Umbilical cord (tissue), 2 donors: ENCODE measurements at places on chromosomes 5 and 9. TPM values are rescaled to one million over a fixed set of nuclear protein-coding genes. Genes with fewer than 3 reads are reported as not detected.
A peak's percentile ranks its signal among the peaks of the same experiment; 100 is the strongest.

SLC1A3 gene
- 22.9 TPM for total RNA-seq

TAF11L10 gene
- 16.4 TPM for total RNA-seq

CEP120 gene
- 34.7 TPM for total RNA-seq

- no peak for DNase-seq
Measured at GRCh38 chr9:92527291-92527828, 8.4 kb downstream of the ECM2 start.

- no peak for DNase-seq
Measured at GRCh38 chr9:82721593-82721992, 341.3 kb downstream of the RASEF start.

DNA sequence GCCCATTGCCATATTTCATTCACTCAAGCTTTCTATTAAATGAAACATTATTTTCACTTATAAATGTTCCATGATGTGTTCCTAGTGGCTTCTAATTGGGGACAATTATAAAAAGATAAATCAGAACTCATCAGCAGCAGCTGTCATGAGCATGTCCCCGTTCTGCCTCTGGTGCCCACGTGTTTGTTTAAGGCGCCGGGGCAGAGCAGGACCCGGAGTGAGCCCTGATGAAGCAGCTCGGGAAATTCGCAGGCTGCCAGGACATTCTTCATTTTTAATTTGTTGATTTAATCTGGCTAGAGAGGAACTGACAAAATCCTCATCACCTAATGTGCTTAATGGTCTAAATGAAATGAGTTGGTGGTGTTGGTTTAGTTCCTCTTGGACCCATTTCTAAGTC, 475.0 kb downstream of the CTNND2 start:
- no peak for DNase-seq

GRCh38 chr9:72217306-72217842, 68.1 kb downstream of the GDA start:
- no peak for DNase-seq

- no peak for DNase-seq
Measured at GRCh38 chr9:27888661-27889295, 315.5 kb upstream of the C9orf72 start.

DNA sequence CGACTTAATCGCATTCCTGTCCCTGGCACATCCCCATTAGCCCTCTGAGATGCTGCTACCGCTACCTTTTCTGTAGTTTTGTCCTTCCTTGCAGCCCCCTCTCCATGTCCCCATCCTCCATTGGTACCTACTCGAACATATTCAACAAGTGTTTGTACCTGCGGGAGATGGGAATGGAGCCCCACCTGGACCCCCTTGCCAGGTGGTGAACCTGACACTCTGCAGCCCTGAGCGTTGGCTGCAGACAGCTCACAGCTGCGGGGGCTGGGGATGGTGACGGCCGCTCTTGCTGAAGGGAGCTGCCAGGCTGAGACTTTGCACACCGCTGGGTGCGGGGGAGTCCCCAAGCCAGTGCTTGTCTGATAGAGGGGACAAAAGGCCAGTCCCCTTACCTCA, 96.3 kb upstream of the DAP start:
- DNase-seq, result no peak

DNA sequence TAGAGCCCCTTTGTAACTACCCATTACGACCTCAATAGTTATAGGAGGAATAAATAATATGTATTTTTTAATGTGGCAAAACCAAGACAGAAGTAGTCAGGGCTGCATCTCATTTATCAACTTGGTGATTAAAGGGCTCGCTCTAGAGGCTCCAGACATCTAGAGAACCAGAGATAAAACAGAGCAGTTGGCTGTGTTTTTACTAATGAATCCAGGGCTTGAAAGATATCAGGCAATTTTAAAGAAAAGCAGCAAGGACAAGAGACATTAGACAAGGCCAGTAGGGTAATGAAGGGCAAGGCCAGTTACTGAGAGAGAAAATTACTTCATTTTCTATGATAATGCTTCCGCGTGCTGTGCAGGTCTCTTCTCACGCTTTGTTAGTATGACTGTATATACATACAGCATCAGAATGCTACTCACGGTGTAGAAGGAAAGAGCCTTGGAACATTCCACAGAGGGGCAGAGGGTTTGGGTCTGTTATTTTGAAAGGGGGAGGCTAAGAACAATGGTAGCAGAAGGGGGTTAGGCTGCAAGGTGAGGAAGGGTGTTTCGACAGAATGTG, 110.4 kb downstream of the SEMA6A start:
- DNase-seq, result peak; percentile 88

- no peak for DNase-seq
Measured at GRCh38 chr9:88754452-88754851, 219.5 kb downstream of the NXNL2 start.
